ENCODE measurements at places on chromosomes 7 and 10. TPM values are rescaled to one million over a fixed set of nuclear protein-coding genes. Genes with fewer than 3 reads are reported as not detected.

Gene OPN4
- not detected for total RNA-seq

Gene ANKRD30A
- total RNA-seq: not detected

Gene NANOS1
- total RNA-seq: 1.5 TPM

Gene C7orf57
- not detected for total RNA-seq

Gene HOGA1
- 1.2 TPM for total RNA-seq

Gene PKD1L1
- under 0.01 TPM for total RNA-seq

Gene MUC12
- total RNA-seq: 0.03 TPM

Gene AQP1
- 69.6 TPM for total RNA-seq

Gene TRIM50
- not detected for total RNA-seq

Gene PTF1A
- total RNA-seq: not detected

Gene SPDYE3
- total RNA-seq: not detected

Gene ZFAND4
- 22.5 TPM for total RNA-seq

Gene GJC3
- total RNA-seq: not detected

Gene NRCAM
- 30.3 TPM for total RNA-seq

Gene CPED1
- 194 TPM for total RNA-seq

Gene MPLKIP
- total RNA-seq: 26.3 TPM

DNA sequence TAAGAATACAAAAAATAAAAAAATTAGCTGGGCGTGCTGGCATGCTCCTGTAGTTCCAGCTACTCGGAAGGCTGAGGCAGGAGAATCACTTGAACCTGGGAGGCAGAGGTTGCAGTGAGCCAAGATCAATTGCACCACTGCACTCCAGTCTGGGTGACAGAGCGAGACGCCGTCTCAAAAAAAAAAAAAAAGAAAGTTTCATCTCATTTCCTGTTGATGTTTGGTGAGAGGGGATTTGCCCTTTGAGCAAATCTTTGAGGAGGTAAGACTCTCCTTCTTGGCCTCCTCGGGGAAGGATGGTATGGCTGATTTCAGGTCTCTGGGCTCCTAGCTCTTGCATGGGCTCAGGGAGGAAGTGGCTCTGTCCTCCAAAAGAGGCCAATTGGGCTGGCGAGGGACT is 3.6 kb upstream of the GRID2IP start:
- no peak for DNase-seq

GRCh38 chr7:100209493-100209892 is 10.3 kb upstream of the PVRIG start:
- no peak for DNase-seq

- no peak for DNase-seq
Observed at GRCh38 chr10:77867124-77867719, 59.3 kb downstream of the DLG5 start.

GRCh38 chr10:22672319-22673090 is 41.9 kb downstream of the PIP4K2A start:
- no peak for DNase-seq

GRCh38 chr7:119959811-119960210 is 313.2 kb upstream of the KCND2 start:
- DNase-seq: no peak

DNA sequence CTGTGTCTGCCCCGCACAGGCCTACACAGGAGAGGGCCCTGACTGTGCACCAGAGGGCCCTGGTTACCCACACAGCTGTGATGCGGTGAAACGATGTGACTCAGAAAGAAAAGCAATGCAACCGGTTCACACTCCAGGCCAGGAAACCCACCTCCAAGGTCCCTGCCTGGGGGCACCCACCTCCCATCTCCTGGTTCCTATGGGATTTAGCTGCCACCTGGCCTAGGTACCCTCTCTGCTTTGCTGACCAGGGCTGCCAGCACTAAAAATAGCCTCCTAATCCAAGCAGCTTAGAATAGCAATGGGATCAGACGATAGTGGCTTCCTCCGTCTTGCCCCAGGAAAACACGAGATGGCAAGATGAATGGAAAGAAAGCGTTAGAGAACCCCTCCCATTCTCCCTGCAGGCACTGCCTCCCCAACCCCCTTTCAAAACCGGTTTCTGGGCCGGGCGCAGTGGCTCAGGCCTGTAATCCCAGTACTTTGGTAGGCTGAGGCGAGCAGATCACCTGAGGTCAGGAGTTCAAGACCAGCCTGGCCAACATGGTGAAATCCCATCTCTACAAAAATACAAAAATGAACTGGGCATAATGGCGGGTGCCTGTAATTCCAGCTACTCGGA is 12.4 kb downstream of the RBP3 start:
- no peak for DNase-seq

GRCh38 chr10:62095181-62096122 is 173.2 kb downstream of the RTKN2 start:
- DNase-seq: no peak

DNA sequence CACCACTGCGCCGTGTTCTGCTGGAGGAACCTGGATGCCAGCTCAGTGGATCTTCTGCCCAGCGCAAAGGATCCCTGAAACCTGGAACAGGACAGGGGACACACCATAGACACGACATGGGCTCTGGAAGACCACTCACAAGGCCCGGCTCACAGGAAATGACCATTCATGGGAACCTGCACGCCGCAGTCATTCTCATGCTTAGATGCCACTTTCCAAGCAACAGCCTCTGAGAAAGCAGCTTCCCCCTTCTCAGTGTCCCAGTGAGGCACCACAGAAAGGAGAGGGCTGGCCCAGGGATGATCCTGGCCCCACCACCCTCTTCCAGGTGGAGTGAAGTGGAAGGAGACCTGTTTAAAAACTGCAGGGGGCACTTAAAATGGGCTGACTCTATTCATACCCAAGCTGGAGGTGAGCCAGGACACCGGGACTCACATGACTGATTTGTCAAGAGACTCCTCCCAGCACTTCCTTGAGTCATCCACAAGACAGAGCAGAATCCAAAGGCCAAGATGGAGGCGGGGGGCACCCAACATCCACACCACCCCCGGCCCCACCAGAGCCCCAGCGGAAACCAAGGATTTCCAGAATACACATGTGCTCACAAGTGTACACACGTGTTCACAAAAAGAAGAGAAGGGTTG is 11.2 kb downstream of the CTBP2 start:
- peak; percentile 83 for DNase-seq

DNA sequence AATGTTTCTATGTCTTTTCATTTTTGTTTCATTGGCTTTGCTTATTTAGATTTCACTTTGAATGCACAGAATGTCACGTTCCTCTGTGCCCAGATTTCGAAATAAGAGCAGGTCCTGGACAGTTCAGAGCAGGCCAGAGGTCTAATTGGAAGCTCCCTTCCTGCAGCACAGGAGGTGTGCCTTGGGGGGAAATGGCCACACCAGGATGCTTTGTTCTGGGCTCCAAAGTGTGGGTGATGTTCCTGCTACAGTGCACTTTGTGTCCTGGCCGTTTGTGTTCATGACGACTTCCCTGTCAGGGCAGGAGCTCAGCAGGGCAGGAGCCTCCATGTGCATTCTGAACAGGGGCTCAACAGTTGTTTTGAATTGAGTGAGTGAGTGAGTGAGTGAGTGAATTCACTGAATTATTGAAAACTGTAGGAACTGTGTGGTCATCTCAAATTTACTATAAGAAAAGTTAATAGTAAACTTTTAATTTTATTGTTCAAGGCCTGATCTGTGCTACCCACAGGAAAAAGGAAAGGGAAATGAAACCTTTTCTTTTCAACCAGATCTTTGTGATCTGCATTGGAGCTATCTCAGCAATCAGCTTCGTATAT is 109.5 kb upstream of the GJD4 start:
- DNase-seq: peak; percentile 44

DNA sequence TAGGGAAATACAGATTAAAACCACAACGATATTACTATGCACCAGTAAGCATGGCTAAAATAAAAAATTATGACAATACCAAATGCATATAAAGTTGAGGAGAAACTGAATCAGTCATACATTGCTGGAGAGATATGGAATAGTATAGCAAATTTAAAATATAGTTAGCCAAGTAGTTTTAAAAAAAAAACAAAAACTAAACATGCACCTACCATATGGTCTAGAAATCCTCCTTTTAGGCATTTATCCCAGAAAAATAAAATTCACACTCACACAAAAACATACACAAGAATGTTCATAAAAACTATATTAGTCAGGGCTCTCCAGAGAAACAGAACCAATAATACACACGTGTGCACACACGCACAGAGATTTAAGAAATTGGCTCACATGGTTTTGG is 175.8 kb downstream of the IPMK start:
- DNase-seq: no peak

DNA sequence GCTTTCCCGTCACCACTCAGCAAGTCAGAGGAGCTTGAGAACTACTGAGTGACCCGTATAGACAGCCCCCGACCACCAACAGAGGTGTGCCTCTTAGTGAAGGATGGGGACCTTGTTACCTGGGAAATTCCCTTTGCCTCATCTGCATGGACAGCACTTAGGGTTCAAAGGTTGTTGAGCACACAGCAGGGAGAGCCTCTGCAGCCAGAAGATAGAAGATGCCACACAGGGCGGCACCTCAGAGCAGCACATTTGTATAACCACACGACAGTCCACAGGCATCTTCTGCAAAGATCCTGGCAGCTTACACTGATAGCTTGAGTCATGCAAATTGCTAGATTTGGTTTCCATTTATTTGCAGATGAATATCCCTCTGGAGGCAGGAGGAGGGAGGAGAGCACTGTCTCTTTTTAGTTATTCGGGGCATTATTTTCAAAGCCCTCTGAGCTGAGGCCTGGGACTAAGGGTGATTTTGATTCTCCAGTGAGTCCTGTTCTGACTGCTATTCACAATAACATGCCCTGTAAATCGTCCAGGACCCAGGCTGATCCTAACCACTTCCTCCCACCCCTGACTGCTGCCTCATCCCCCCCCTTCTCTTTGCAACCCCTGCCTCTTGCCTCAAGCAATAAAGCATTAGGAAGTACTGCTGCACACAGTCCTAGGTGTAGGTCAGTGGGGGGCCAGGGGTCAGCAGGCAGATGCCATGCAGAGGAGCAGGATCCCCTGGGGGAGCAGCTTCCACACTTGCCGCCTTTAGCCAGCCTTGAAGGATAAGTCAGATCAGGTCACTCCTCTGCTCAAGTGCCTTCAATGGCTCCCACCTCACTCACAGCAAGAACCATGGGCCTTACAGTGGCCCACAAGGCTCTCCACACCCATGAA is 24.6 kb upstream of the INMT start:
- DNase-seq: no peak

- no peak for DNase-seq
Observed at GRCh38 chr10:70666960-70667798, 5.1 kb upstream of the ADAMTS14 start.

- no peak for DNase-seq
Observed at GRCh38 chr10:18097524-18097923, 42.7 kb upstream of the CACNB2 start.

DNA sequence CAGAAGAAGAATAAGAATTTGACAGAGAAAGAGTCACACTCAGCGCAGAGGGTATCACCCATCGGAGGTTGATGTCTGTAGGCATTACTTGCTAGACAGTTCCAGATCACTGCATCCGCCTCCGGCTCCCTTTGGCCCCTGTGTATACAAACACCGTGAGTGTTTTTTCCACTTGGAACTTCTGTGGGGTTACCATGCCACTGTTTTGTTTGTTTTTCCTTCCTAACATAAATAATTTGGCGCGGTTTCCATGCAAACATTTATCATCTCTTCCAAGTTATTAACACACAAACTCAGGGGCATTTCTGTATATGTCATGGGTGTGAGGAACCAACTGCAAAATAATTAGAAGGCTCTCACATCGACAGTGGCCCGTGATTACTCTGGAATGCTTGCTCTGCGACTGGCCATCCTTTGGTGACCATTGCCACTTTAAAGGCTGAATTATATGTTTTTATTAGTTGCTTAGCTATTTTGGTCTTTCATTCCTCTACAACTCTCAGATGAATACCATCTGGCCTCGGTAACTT is 612.2 kb upstream of the MKI67 start:
- no peak for DNase-seq

- no peak for DNase-seq
Observed at GRCh38 chr10:96402417-96403305, 43.9 kb upstream of the OPALIN start.

DNA sequence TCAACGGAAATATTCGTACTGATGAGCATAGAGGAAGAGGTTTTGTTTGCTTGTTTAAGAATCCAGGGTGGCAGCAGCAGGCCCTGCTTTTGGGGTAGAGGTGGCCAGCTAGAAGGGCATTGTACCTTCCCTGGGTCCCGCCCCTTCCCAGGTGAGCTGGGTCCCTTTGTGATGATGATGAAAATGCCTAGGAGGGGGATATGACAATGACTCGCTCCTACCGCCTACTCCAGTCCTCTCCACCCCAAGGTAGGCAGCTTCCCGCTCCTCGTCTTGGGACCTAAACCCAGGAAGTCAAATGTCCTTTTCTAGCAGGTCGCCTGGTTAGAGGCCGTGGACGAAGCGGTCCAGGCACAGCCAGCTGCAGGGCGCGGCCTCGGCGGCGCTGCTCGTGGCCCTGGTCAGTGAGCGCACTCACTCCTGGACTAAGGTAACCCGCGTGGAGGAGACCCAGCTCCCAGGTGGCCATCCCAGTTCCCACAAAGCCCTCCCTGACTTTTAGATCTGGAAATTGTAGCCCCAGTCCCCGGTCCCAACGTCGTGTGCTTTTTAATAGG is 141.4 kb downstream of the LSMEM1 start:
- no peak for DNase-seq

- DNase-seq: no peak
Observed at GRCh38 chr7:42193471-42194129, 43.4 kb downstream of the GLI3 start.

- DNase-seq: no peak
Observed at GRCh38 chr10:127052001-127052400, 144.4 kb downstream of the INSYN2A start.

GRCh38 chr7:157825325-157825724 is 488.5 kb downstream of the DNAJB6 start:
- DNase-seq: no peak

GRCh38 chr10:20956843-20957242 is 59.7 kb upstream of the NEBL start:
- DNase-seq: no peak

- no peak for DNase-seq
Observed at GRCh38 chr7:32273297-32273696, 203.1 kb upstream of the PDE1C start.

- no peak for DNase-seq
Observed at GRCh38 chr10:98485959-98486358, 39.2 kb upstream of the HPS1 start.

GRCh38 chr10:110501142-110501937 is 3.6 kb downstream of the DUSP5 start:
- peak; percentile 81 for DNase-seq

Data from uterus (tissue), 4 donors.